Fibroblast of villous mesenchyme (primary cell): ENCODE measurements at places on chromosomes 3 and 15. TPM values are rescaled to one million over a fixed set of nuclear protein-coding genes. Genes with fewer than 3 reads are reported as not detected.
A peak's percentile ranks its signal among the peaks of the same experiment; 100 is the strongest.

DNA sequence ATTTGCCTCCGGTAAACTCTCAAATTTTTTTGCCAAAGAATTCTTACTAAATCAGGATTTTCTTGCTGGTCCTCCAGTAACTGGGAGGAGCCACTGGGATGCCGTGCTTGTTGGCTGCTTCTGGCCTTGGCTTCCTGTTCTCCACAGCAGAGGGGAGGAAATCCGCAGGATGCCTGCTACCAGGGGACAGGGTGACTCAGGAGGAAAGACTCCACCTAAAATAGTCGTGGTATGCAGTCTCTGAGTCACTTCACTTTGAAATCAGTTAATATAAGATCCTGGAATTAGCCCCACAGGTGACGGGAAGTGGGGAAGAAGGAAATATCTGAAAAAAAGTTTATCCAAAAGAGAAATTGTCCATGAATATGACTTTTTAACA, 6.5 kb upstream of the TM4SF18 start:
- peak; percentile 85 for DNase-seq

PCYT1A gene
- total RNA-seq: 76.3 and 110 TPM in 2 replicates

GRCh38 chr15:88300089-88300488, 43.5 kb upstream of the NTRK3 start:
- no peak for DNase-seq

DNA sequence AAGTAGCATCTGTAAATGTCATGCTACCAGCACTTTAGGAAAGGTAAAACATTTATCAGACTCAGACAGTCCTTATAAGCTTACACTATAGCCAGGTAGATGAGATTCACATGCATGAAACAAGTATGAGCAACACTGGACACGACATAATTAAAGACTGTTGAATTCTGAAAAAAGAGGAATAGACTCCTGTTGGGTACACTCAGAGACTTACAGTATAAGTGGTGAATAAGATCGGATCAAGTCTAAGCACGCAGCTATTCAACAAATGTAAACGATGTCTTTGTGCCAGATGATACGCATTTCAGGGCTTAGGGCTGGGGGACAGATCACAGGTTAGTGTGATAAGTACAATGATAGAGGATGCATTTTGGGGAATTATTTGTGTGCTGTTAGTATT, 43.2 kb upstream of the SPPL2A start:
- no peak for DNase-seq

TF gene
- total RNA-seq: under 0.01 TPM in 1 of 2 replicates, not detected in the other

DUOXA2 gene
- total RNA-seq: not detected in 2 replicates

- DNase-seq: peak; percentile 27
Observed at GRCh38 chr3:117719316-117719926, 1009.8 kb downstream of the TUSC7 start.

DNA sequence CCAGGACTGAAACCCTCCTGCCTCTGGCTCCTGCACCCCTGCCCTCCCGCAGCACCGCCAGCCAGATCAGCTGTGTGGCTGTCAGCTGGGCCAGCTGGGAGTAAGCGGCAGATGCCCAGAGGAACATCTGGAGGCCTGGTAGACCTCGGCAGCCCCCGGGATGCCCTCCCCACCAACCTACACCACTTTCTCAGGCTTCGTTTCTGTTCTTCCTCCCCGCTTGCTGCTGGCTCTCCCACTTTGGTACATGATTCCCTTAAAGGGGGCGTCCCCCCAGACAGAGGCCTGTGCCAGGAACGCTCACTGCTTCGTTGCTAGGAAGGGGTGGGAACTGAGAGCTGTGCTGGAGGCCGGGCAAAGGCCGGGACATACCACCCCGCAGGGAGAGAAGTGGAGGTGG, 91.4 kb upstream of the RPL32 start:
- no peak for DNase-seq

DNA sequence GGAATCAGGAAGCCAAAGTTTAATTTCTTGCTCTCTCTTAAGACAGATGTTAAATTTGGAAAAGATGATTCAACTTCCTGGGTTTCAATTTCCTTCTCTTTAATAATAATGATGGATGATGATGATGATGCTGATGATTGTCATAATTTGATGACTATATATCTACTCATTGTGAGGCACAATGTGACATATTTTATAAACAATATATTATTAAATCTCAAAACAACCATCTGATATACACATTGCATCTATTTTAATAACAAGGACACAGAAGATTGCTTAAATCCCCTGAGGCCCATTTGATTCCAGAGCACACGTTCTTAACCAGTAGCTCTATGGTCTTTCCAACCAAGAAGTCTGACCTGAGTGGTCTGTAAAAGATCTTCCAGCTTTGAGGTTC, 124.0 kb downstream of the CNTN6 start:
- DNase-seq: no peak

DNA sequence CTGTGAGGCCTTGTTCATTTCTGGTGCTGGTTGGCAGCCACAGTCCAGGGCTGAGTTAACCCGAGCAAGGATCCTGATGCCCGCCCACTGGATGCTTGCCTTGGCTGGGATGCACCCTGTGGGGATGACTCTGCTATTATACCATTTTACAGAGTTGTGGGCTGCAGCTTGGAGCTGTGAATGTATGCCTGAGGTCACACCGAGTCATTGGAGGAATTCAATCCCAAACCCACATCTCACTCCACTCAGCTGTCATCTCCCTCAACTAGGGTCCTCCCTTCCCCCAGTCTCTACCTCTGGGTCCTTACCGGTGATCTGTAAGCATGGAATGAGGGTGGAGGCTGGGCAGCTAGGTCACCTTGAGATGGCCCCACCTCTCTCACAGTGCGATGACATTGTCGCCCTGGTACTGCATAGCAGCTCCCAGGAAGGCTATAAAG, 22.1 kb downstream of the MAPKAPK3 start:
- no peak for DNase-seq

GRCh38 chr3:86782286-86782685, 208.7 kb downstream of the VGLL3 start:
- DNase-seq: peak; percentile 18

ZNF80 gene
- under 0.01 TPM in 1 of 2 replicates, not detected in the other for total RNA-seq

DNA sequence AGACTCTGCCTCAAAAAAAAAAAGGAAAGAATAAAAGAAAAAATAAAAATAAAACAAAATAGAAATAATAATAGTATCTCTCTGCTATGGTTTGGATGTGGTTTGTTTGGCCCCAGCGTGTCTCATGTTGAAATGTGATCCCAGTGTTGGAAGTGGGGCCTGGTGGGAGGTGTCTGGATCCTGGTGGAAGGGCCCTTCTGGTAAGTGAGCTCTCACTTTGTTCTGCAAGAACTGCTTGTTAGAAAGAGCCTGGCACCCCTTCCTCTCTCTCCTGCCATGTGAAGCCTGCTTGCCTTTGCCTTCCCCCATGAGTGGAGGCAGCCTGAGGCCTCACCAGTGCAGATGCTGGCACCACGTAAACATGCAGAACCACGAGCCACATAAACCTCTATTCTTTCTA, 26.3 kb downstream of the TMEM44 start:
- no peak for DNase-seq

- no peak for DNase-seq
Observed at GRCh38 chr3:159253860-159254259, 452.0 kb downstream of the MFSD1 start.

DNA sequence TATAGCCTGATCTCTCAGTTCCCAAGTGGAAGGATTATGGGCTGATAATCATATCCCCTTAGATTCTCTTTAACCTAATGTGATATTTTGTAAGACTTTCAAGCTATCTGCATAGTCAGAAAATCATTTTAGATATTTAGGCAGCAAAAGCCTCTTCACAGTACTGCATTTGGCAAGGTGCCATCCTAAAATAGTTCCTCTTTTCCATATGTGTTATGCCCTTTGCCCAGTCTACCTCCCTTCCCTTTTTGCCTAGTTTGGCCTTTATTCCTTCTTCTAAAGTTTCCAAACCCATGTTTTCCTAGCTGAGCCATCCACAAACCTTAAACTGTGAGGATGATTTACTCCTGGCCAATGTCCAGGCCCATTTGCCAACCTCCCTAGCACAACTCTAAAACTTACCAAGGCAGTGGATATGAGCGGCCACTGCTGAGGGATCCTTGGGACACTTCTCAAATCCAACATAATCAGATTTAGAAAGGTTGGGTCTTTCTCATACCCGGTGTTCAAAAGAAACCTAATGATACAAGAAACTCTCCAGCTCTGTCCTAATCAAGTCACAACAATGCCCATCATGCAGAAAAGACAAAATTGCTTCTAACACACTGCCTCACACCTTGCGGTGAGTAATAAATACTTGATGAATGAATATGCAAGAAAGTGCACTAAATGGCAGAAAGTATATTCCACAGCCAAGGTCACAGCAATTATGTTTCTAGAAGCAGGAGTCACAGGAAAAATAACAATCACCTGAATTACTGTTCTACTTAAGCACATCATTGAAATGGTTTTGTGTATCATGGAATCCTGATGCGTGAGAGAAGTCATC, 493.9 kb downstream of the NLGN1 start:
- no peak for DNase-seq

GRCh38 chr3:57805674-57806073, 49.6 kb downstream of the SLMAP start:
- DNase-seq: peak; percentile 67

GRCh38 chr3:187198490-187198889, 1.2 kb downstream of the RTP1 start:
- DNase-seq: no peak

- DNase-seq: no peak
Observed at GRCh38 chr15:52730594-52730993, 51.4 kb upstream of the ATOSA start.

DNA sequence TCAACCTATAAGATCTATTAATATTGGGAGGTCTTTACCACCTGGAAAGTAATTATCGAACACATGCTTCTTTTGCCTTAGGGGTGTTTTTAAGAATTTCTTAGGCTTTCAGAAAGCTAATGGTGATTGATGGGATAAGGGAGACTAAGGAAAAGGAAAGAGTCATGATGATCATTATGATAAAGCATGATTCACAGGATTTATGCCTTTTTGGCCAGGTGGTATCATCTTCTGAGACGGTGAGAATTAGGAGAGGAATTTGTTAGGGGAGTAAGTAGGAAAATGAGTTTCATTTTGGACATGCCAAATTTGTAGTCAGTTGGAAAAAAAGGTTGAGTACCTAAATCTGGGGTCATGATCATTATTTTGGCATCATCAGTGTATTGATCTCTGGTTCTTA, 8.9 kb downstream of the ARMC8 start:
- no peak for DNase-seq

CYP8B1 gene
- total RNA-seq: not detected in 2 replicates

ANKDD1A gene
- total RNA-seq: 3.9 and 7.1 TPM in 2 replicates

PLA2G4F gene
- total RNA-seq: not detected in 2 replicates

DNA sequence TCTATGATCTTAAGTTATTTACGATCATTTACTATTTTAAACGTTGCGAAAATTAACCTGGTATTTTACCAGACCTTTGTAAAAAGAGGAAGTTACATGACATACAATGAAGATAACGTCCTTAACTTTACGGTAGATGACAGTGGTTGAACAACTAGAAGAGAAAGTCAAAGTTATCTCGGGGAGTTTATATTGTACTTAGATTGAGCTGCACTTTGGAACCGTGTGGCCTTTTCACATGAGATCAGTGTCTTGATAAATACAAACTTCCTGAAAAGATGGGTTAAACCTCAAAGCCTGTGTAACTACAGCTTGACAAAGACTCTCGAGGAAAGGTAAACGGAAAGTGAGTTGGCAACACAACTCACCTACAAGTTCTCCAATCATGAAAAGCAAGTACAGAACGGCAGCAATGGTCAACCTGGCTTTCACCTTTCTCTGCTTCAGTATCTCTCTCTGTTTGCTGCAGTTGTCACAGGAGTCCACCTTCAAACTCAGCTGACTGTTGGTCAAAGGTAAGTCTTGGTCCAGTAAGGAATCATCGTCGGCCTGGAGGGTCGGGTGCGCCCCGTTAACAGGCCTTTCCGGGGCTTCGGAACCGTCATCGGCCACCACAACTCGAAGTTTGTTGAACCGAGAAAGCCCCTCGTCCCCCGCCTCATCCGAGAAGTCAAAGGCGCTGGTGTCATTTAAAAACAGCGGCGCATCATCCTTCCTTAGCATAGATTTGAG, 793 bp downstream of the SLC30A4 start:
- peak; percentile 14 for DNase-seq

GRCh38 chr3:140177943-140178342, 243.0 kb downstream of the CLSTN2 start:
- no peak for DNase-seq

DNA sequence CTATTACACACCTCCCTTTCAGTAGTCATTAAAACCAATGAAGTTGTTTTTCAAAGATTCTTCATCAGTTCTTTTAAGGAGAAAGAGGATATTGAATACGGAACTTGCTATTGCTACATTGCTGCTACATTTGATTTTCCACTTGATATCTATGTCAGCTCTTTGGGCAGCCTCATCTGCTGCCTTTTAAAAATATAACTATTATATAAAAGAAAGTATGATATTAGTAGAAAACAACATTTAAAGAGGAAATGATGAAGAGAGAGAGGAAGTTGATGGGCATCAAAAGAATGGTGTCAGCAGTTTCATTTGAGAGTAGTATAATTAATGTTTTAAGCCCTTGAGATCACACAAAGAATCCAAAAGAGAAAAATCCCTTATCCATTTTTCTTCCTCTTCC, 171.4 kb downstream of the NFKBIZ start:
- no peak for DNase-seq

- DNase-seq: no peak
Observed at GRCh38 chr3:28247286-28247685, 5.9 kb downstream of the CMC1 start.

ABHD5 gene
- 14.8 and 25.9 TPM in 2 replicates for total RNA-seq

- DNase-seq: no peak
Observed at GRCh38 chr3:42550250-42550649, 31.5 kb downstream of the SEC22C start.

DNA sequence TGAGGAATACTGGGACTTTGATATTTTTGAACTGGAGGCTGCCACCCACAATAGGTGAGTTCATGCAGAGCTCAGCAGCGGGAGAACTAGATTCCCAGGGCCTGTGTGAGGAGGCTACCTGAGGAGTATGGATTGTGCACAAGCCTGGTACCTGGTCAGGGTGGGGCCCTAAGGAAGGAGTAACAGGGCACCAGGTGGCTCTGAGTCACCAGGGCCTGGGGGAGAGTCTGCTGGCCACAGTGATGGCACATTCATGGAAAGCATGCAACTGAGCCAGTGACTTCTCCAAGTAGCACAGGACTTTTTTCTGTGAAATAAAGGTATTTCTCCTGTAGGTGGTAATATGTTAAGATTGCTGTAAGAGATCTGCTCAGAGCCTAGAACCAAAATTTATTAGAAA, 134.4 kb downstream of the PDE8A start:
- no peak for DNase-seq
